ENCODE measurements at places on chromosomes 13 and 19.

DNA sequence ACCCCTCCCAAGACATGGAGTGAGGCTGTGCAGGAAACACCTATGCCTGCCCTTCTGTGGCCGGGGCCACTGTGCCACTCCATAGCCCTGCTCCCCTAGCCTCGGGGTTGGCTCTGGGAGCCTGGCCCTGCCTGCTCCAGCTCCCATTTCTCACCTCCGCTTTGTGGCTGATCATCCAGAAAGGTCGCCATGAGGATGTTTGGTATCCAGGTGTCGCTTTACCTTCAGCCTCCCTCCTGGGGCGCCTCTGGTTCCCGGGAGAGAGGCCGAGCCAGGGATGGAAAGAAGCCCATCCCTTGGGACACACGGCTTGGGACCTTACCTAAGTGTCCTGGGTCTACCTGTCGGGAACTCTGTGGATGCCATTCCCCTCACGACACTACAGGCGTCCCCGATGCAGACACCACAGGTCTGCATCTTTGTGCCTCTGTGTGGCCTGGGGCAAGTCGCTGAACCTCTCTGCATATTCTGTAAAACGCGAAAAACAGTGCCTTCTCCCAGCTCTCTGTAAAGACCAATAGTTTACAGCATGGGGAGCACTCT, 3.4 kb upstream of the MCF2L start:
- no peak for DNase-seq

- no peak for DNase-seq
Measured at GRCh38 chr13:43848001-43848649, 31.4 kb downstream of the CCDC122 start.

GRCh38 chr13:21324803-21325202, 134.3 kb downstream of the ZDHHC20 start:
- no peak for DNase-seq

- DNase-seq, result no peak
Measured at GRCh38 chr13:24540236-24541126, 27.9 kb upstream of the PARP4 start.

DNA sequence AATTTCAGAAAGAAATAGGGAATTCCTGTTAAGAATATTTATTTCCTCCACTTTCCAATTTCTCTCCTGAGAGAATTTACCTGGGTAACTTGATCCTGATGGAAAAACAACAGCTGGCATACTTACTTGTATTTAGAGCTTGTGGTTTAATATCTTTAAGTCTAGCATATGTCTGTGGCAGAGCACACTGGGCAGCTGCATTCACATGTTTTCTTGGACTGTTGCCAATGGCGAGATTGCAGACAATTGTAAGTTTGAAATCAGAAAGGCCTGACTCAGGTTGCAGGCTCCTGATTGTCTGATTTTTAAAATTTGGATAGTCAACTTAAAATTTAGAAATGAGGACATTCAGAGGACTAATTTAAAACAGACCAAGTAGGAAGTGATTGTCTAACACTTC, 66.9 kb downstream of the NHLRC3 start:
- no peak for DNase-seq

GRCh38 chr19:15028490-15028889, 20.8 kb upstream of the CASP14 start:
- DNase-seq, result no peak

DNA sequence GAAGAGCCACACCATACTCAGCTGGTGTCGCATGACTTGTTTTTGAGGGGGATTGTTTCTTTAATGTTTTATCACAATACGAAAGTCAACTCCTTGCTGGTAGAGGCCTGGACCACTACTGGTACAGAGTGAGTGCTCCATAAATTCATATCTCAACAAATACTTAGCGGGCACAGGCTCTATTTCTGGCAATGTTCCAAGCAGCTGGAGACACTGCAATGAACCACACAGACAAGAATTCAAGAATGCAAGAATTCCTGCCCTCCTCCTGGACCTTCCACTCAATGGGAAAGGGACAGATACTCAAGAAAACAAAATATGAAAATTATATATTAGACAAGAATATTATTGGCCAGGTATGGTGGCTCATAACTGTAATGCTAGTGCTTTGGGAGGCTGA, 5.1 kb upstream of the FXYD5 start:
- DNase-seq, result no peak

DNA sequence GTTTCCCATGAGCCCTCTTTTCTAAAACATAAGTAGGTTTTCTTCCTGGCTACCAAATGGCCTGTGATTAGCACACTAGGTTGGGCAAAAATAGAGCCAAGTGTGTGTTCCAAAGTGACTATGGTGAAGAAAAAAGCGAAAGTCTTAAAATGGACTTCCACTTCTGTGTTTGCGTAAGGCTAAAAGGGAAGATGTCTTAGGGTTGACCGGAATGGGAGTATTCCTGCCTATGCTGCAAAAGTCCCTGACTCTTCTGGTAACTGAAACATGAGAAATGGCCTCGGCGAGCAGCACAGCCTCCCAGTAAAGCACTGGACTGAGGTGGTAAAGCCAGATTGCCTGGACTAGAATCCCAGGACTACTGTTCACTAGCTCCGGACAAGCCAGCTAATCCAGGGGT, 2.4 kb upstream of the FPR1 start:
- no peak for DNase-seq

DNA sequence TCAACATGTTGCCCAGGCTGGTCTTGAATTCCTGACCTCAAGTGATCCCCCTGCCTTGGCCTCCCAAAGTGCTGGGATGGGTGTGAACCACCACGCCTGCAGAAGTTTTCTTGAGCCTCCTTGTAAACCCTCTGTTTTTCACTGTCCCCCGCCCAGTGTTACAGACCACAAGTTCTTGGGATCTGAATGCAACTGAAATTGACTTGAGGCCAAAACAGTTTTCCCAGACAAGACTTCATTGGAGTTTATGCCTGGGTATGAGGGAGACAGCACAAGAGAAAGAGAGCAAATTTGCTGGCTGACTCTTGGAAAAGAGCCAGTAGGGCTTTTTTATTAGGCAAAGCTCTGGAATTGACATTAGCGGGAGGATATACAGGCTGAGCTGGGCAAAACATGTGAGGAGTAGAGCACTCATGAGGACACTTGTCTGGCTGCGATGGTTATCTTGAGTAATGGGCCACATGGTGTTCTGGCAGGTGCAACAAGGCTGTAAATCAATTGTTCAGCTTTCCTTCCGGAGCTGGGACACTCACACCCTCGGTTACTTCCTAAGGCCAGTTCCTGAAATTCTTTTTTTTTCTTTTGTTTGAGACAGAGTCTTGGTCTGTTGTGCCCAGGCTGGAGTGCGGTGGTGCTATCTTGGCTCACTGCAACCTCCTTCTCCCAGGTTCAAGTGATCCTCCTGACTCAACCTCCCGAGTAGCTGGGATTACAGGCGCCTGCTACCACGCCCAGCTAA, 12.7 kb upstream of the HNRNPL start:
- DNase-seq, result no peak

DNA sequence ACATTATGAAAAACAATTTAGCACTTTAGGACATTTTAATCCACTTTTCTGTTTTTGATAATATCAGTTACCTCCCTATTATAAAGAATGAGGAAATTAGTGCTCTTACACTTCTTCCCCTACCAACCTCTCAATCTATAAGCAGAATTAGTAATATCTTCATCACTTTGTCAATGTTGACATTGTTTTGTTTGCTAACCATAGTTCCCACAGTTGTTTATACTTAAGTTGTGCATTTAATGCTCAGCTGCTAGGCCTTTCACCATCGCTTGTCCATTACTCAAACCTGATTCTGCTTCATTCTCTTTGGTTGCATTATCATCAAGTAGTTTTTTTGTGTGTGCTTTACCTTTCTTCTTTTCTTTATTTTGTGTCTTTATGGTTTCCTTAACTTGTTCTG, 132.1 kb downstream of the CDK8 start:
- no peak for DNase-seq

GRCh38 chr19:18464646-18465045, 26.7 kb upstream of the ISYNA1 start:
- no peak for DNase-seq

DNA sequence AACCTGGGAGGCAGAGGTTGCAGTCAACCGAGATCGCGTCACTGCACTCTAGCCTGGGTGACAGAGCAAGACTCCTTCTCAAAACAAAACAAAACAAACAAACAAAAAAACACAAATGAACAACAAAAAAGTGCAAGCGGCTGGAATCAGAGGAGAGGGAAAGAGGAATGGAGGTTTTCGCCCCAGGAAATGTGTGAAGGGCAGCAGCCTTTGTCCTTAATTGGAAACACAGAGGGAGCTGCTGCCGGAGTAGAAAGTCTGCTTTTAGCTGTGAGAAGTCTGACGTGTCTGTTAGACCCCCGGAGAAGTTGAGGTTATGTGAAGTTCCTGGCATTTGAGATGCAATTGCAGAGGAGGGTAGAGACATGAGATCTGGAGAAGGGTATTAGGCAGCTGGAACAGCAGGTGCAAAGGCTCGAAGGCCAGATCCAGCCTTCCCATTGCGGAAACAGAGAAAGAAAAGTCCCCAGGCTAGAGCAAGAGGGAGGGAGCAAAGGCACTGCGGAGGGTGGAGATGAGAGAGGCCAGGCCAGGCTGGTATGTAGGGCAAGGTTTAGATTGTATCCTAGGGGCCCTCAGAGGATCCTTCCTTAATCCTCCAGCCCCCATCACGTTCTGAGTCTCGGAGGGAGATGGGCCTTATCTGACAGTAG, 473 bp downstream of the TMIGD2 start:
- no peak for DNase-seq

- DNase-seq, result no peak
Measured at GRCh38 chr13:27038323-27038722, 133.3 kb downstream of the USP12 start.

GRCh38 chr19:41546961-41547360, 29.0 kb upstream of the CEACAM21 start:
- DNase-seq, result no peak

DNA sequence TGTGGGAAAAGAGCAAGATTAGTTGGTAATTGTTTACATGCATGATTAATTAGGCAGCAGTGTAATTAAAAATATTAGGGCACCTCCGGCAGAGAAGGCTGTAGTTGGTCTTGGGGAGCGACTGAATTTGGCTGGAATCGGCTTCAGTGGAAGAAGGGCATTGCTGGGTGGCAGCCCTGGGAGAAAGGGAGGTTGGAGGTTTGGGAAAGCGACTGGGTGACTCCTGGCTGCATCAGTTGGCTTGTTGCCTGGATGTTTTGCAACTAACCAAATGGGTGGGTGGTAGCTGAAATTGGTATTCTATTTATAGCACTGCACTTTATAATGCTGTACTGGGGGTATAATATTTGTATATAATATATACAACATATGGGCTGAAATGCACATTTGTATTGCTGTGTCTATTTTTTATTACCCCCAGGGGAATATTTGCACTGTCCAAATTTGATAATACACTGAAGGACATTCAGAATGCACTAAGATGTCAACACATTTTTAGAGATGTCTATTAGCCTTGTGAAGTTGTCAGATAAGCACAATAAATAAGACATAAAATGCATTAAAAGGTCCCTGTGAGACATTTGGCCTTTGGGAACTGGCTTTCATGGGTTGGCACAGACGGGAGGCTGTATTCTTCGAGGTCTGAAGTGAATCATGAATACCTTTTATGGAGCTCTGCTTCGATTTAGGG, 1.7 kb downstream of the B3GLCT start:
- no peak for DNase-seq

DNA sequence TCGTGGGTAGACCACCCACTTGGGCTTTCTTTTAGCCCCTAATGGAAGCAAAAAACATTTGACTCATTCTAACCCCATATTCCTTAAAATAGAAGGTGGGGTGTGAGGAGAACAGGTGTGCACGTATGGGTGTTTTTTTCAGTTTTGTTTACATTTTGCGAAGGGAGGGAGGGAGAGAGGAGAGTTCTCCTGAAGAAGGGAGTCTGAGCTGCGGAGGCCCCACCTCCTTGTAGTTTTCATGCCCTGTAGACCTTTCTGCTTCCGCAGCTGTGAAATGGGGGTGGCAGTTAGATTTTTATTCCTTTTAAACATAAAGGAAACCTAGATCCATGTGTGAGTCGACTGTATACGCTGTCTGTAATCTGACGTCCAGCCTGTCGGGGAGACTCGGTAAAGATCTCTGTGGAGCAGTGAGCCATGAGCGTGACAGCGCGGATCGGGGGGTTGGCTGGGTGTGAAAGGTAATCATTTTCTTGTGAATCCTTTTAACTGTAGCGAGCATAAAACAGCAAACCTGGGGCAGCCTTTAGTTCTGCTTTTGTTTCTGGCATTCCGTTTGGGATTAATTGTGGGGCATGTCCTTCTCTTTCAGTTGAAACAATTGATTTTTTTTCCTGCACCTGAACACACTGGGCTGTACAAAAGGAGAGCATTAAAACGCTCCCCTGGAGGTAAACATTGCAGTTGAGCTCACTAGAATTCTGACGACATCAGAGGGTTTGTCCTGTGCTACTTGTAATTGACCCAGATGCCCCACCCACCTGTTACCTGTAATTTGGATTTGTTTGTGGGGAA, 2.3 kb downstream of the UPF1 start:
- DNase-seq, result no peak

Data from activated T-helper 9 cell treated with anti-CD3 and anti-CD28 coated beads, Interleukin-2, amount 50 U/mL, for 16 hours (primary cell).